ENCODE measurements at places on chromosomes 11 and 22.
A peak's percentile ranks its signal among the peaks of the same experiment; 100 is the strongest.

- DNase-seq = peak; percentile 99
Observed at GRCh38 chr22:49917974-49918910, at the start of the genes ALG12 and CRELD2. ALG12 (minus strand) TSS chr22:49918438; CDS start chr22:49913765, 4,673 bp downstream. CRELD2 (plus strand) TSS chr22:49918634; CDS start chr22:49918770, 136 bp downstream.

GRCh38 chr11:117467770-117468169, 140.1 kb downstream of the CEP164 start:
- no peak for DNase-seq

DNA sequence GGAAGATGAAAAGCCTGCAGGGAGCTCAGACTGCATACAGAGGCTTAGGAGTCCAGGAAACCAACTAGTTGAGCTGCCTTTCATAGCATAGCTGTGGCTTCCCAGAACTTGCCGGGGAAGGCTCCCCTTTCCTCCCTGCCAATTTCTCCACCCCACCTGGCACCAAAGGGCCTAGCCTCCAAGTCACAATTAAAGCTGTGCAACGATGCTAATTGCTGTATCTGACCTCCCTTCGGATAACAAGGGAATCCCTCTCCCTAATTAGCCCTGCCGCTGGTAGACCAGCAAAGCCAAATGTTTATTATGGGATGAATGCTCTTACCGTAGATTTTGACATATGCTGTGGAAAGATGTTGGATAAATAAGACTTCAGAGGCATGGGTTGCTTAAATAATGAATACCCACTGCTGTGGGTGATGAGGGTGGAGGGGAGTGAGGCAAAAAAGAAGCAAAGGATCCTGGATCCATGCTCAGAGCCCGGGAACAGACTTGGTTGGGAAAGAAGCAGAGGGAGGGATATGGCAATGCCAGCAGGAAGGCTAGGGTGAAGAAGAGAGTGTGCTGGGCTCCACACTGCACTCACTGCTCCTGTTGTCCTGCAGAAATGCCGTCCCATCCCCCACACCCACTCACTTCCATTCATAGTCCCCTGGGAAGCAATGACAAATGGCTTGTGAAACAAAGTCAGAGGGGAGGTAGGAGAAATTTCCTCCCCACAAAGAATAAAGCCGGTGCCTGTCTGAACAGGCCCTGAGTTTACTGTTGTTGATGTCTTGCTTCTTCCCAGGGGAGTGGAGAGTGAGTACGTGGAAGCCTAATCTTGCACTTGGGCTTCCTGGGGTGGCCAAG, 608.1 kb upstream of the CADM1 start:
- DNase-seq = no peak

DNA sequence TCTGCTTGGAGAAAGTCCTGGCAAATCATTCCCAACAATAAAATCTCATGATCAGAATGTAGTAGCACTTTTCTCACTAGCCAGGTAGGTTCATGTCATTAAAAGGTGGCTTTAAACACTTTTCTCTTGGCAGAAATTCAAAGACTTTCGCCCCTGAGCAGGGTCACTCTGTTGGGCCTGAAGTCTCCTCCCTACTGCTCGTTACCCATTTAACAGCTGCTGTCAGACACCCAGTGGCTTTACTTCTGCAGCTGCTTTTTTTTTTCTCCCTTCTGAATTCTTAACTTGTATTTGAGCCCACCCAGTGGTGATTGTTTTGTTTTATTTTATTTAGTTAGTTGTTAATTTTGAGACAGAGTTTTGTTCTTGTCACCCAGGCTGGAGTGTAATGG, 25.0 kb downstream of the ARHGAP8 start:
- DNase-seq = no peak

GRCh38 chr22:43892183-43892894, 526 bp upstream of the PNPLA5 start:
- DNase-seq = no peak

GRCh38 chr11:61946894-61947293, 3.3 kb upstream of the BEST1 start:
- DNase-seq = no peak

GRCh38 chr22:29992341-29993275, 87.7 kb upstream of the HORMAD2 start:
- no peak for DNase-seq

GRCh38 chr11:18699848-18700261, 1.3 kb downstream of the TMEM86A start:
- no peak for DNase-seq

DNA sequence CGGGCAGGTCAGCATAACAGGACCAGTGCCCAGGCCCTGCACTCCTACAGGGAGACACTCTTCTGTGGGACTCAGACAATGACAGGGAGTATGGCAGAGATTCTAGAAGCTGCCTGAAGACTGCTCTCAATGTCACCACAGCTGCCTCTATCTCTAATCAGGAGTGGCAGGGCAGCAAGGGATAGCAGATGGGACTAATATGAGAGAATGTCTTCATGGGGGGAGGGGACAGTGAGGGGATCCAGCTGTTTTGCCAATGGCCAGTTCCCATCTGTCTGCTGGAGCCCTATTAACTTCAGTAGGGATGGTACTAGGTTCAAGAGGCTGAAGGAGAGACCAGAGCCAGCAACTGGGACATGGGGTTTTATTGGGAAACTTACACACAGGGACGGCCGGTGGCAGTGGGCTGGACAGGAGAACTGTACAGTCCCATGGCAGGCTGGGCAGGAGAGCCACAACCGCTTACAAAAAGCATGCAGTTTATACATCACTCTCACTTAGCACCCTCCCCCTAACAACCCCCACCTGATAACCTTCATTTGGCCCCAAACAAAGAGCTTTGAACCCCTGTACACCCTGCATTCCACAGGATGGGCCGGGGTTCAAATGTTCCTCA, 2.5 kb upstream of the CD82 start:
- DNase-seq = no peak

- DNase-seq = no peak
Observed at GRCh38 chr11:35030716-35031213, 108.2 kb upstream of the CD44 start.

DNA sequence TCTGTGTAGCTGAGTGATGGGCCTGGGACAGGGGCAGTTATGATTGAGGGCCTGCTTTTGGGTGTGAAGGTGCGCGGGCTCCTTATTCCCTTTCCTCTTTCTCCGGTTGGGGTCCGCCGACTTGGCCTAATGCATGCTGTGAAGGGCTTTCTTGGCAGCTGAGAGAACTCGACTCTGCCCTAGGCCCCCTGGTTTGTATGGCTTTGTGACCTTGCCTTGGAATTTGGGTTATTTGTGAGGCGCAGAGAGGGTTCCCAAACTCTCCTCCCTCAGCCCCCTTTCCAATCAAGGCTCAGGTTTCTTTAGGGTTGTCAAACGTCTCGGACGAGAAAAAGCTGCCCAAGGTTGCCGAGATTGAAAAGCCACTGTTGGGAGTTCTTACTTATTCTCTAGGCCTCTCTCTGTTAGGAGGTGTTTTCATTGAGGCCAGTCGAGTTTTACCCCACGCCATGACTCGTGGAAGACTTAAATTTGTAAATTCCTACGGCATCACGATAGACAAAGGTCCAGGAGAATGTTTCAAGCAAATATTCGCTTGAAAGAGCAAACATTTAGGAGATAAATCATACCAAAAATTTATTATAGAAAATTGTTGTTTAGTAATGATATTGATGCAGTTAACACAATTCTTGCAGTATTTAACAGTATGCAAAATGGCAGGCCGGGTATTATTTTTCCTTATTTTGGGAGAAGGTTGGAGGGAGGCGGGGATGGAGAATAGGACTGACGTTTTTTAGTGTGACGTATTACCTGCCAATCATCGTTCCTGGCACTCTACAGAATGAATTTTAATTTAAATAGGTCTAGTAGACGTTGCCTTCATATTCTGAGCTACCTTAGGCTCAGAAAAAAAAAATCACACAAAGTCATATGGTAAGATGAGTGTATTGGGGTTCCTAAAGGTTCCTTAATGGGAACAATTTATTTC, 689 bp downstream of the PDHX start:
- no peak for DNase-seq

DNA sequence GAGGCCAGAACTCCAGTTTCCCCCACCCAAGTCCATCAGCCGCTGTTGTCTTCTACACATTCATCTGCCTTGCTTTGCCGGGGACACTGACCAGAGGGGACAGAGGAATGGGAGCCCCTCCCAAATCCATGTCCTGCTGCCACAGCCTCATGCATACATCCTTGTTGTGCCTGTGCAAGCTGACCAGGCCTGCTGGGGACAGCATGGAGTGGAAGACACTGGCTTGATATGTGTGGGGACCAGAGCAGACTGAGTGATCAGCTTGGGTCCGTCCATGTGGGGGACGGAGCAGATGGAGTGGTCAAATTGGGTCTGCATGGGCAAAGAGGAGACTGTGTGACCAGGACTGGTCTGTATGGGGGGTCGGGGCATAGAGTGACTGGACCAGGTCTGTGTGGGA, 43.8 kb downstream of the KCNC1 start:
- DNase-seq = no peak

DNA sequence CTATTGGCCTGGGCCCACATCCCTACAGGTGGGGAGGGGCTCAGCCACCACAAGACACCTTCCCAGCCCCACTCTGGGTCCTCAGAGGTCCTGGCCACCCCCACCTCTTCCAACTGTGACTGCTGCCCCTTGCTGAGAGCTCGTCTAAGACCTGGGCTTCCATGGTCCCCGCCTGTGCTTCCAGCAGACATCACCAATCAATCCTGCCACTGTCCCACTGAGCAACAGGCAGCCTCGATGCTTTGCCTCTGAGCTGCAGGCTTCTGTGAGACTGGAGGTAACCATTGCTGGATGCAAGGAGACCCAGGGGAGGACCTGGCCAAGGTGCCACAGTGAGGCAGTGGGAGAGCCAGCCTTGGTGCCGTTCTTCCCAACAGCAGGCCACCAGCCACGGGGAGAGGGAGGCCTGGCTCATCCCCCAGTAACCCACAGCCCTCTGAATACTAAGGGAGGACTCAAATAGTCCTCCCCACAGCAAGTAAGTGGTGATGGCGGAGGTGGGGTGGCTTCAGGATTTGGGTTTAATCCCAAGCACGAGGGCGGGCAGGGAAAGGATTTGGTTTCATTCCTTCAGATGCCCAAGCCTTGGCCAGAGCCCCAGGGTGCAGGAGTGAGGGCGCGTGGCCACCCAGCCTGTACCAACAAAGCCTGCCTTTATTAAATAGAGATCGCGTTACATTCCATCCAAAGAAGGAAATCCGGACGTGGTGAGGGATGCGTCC, 5.5 kb upstream of the FADS3 start:
- no peak for DNase-seq

DNA sequence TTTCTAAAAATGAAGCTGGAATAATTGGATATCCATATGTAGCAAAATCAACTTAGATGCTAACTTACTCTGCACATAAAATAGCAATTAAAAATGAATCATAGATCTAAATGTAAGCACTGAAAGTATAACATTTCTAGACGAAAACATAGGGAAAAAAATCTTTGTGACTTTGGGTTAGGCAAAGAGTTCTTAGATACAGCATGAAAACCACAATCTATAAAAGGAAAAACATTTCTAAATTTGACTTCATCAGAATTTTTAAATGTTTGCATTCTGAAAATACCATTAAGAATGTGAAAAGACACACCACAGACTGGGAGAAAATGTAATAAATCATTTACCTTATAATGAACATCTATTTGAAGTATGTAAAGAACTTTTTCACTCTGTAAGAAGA, 128.8 kb downstream of the APIP start:
- DNase-seq = no peak

GRCh38 chr22:50490531-50491308, 4.1 kb downstream of the MIOX start:
- no peak for DNase-seq

DNA sequence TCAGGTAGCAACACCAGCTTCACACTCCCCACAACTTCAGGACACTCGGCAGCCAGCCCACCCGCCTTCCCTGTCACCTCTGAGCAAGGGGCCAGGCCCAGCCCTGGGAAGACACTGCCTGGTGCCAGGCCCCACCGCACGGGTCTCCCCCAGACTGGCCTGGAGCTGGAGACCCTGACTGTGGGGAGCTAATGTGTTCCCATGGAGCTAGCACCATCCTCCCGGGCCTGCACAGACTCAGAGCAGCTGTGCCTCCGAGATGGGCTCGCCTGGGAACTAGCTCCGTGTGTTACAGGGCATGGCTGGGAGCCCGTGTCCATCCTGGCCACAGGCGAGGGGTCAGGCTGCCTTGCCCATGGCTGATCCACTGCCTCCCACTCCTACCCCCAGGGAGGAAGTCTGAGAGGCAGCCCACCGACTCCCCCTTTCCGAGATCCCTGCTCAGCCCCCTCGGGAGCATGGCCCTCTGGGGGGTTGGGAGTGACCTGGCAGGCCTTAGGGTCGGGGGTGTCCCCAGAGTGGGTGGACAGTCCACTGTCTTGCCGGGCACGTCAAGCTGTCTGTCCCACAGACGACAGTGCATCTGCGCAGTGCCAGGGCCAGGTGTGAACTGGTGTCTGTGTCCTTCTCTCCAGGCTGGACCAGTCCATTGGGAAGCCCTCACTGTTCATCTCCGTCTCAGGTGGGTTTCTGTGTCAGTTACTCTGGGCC, 76.7 kb upstream of the KCNQ1OT1 start:
- no peak for DNase-seq

DNA sequence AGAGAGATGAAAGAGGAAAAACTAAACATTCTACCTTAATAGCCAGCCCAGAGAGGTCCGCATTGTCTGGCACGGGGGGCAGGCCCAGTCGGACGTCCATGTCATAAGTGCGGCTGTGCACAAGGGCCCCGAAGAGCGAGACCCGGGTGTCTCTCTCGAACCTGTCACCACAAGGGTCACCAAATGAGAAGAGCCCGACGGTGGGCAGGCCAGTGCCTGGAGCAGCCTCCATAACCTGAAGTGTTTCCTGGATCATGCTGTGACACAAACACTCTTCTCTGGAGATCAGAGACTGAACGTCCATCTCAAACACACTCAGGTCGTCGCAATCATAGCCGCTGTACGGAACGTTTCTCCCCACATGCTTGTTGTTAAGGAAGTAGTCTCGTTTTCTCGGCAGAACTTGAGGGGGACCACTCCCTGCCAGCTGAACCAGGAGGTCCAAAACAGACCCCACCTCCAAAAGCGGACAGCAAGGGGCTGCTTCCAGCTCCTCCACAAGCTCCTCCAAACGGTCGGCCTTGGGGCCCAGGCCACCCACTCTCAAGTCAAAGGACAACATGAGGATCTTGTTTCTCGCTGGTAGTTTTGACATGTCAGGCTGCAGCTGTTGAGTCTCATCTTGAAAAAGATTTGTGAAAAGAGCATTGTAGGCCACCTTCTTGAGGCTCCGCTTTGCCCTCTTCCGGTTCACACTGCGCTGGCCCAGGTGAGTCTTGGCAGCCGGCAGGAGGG, 971 bp downstream of the TUBGCP6 start:
- no peak for DNase-seq

All from GM19239 (cell line).